Stimulated activated CD8-positive, alpha-beta memory T cell treated with anti-CD3 and anti-CD28 coated beads, Interleukin-7, amount 100 ng/mL, for 1 hour (primary cell): ENCODE measurements at places on chromosomes 13 and 19.

- DNase-seq: no peak
These were observed 112.6 kb downstream of the KCTD12 start for GRCh38 chr13:76773448-76774094.

GRCh38 chr19:497869-498510 is 1.7 kb downstream of the MADCAM1 start:
- no peak for DNase-seq

- DNase-seq: no peak
These were observed 111.2 kb downstream of the KCNRG start for GRCh38 chr13:50126263-50126992.

DNA sequence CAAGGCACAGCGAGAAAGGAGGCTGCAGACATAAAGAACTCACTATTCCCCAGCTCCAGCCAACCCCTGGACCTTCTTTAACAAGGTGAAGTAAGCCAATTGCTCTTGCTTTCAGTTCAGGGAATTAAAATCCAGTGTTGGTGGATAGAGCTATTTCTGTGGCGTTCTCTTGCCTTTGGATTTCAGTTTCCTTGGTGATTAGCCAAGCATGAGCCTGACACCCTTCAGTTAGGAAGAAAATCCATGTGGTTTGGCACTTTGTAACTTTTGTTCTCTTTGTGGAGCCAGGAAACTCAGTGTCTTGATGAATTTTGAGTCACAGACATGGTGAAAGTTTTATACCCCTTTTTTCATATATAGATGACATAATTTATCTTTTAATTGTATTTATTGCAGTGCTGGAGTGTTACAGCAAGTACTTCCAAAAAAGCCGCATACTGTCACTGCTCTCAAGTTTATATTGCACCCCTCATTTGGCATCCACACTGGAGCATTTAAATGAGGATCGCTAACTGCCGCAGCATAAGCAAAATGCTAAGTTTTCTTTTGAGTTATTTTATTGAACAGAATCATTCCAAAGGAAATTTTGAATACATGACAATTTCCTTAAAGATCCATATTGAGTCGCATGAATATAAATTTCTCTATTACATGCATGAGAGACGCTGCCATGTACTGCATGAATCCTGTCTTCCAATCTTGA is 406.8 kb downstream of the MYO16 start:
- DNase-seq: no peak

GRCh38 chr13:114088234-114088633 is 44.2 kb downstream of the RASA3 start:
- no peak for DNase-seq

DNA sequence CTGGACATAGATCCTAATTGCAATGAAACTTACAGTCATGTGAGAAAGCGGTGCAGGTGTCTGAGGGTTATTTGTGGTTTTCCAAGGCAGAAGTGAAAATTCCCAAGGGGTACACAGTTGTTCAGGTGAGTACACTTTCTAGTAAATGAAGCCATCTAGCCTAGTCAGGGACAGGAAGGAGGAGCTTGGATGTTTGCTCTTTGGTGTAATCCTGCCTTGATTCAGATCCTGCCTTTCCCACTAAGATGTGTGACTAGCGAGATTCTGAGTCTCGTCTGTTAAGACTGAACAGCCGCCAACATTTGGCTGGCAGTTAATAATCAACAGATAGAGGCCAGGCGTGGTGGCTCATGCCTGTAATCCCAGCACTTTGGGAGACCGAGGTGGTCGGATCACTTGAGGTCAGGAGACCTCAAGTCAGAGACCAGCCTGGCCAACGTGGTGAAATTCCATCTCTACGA is 2.5 kb downstream of the RPS9 start:
- DNase-seq: no peak

GRCh38 chr19:3801412-3802096 is 15.4 kb upstream of the MATK start:
- DNase-seq: no peak

GRCh38 chr19:3120611-3121276 is 15.1 kb upstream of the GNA15 start:
- DNase-seq: no peak

- no peak for DNase-seq
These were observed 1426.6 kb upstream of the PRR20A start for GRCh38 chr13:55714120-55714519.

DNA sequence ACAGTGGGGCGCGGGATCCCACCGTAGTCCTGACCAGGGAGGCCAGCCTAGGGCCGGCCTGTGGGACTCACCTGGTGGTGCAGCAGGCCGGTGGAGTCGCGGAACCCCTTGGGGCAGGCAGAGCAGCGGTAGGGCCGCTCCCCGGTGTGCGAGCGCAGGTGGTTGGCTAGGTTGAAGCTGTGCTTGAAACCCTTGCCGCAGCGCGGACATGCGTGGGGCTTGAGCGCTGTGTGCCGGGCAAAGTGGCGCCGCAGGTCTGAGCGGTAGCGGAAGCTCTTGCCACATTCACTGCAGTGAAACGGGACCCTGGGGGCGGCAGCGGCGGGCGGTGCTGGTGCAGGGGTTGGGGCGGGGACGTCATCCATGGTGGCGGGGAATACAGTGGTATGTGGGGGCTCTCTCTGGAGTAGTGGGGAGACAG is 1.8 kb downstream of the FIZ1 start:
- no peak for DNase-seq

DNA sequence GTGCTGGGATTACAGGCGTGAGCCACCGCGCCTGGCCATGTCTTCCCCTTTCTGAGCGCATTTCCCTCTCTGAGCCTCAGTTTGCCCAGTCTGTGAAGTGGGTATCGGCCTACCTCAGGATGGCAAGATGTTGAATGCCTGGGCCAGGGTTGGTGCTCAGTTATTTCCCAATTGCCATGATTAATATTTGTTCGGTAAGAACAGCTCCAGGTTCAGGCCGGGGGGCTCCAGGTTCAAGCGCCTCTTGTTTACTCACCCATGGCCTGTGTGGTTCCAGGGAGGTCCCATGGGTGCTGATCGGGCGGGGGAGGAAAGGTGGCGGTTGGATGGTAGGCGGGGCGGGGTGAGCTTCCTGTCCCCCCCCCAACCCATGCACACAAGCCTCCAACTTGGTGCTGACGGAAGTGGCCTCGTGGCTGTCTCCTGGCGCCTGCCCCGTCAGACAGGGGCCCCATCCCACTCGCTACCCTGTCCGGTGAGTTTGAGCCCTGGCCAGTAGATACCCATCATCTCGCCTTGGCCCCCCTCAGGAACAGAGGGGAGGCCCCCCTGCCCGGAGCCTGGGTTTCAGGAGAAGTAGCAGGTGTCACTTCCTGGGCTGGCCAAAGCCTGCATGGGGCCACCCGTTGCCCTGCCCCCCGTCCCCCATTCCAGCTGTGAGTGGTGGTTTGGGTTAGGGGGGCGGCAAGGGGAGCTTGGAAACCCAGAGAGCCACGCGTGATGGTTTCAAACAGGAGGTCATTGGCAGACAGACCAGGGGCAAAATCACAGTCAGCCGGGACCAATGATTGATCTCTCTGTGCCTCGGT is at the start of gene FCHO1:
TSS of gene FCHO1 (plus strand) at position 375 of the 809 bp plus-strand sequence. CDS start 3,688 bp downstream, outside the sequence.
- DNase-seq: peak; percentile 71

- no peak for DNase-seq
These were observed 6.5 kb downstream of the SPART start for GRCh38 chr13:36339600-36340155.

- no peak for DNase-seq
These were observed 5.2 kb upstream of the STK24 start for GRCh38 chr13:98581971-98582702.

GRCh38 chr13:101152184-101152583 is 264.1 kb downstream of the NALCN start:
- DNase-seq: no peak

DNA sequence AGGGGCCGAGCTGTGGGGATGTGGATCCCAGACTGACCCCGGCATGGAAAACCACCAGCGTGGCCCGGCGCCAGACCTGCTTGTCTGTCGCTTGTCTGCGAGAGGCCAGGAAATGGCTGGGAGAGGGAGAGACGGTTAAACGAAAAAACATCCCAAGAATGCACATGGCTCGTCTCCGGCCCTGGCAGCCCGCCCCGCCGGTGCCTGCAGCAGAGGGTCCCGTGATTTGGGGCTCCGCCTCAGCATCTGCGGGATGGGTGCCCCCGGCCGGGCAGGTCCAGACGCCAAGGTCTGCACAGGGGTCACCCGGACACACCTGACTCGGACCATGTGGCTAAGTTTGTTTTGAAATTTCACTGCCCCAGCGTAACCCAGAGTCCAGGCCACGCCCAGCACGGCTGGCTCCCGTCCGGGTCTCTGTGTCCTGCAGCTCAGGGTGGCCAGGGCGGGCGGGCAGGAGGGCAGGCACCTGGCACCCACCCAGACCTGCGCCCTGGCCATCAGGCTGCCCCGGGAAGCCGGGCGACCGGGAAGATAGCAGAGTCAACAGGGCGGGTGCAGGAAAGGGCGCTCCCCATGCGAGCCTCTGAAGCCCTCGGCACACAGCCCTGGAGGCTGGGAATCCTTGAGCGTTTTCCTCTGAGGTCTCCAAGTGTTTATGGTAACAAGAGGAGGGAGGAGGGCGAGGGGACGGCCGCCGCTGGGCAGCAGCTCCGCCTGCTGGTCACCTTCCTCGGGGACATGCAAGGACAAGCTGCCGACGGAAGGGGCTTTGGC is 103.2 kb downstream of the GADD45B start:
- DNase-seq: peak; percentile 28

DNA sequence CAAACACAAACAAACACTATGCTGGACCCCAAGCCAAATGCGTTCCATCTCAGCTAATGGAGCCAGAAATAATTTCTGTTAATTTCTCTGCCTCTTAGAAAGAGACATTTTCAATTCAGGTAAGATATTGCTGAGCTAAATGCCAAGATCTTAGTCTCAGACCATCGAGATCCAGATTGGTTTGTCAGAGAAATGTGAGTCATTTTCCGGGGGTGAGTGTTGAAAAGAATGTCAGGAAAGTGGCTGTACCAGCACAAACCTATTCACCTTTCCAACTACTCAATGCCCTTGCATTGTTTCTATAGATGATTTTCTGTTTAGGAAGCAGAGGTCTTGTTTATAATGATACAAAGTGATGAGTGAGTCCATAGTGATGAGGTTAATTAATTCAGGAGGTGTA is 266.8 kb upstream of the TSHZ3 start:
- DNase-seq: no peak

GRCh38 chr13:94419925-94420305 is 59.6 kb downstream of the DCT start:
- DNase-seq: no peak
